ENCODE measurements at places on chromosomes 16 and 17. TPM values are rescaled to one million over a fixed set of nuclear protein-coding genes. Genes with fewer than 3 reads are reported as not detected.
A peak's percentile ranks its signal among the peaks of the same experiment; 100 is the strongest.

Gene PNMT
- total RNA-seq, result not detected

Gene TBL3
- total RNA-seq, result 31.8 TPM

Gene CD300LG
- total RNA-seq, result not detected

Gene TK1
- total RNA-seq, result 141 TPM

Gene TMC8
- total RNA-seq, result 0.28 TPM

Gene PRSS22
- not detected for total RNA-seq

DNA sequence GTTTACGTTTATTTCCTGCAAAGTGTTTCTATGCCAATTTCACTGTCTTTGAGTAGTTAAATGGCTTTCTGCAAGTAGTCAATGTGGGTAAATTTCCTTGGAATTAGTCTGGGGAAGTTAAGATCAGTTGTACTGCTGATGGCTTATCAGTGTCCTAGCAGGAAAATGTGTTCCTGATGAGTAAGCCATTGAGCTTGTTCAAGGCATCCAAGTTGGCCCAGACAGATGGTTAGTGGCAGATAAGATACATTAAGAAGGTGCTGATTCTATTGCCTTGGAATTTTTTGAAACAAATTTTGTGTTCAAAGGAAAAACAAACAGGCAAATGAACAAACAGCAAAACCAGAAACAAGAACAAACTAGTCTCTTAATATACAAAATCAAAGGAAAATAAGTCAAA, 258.4 kb downstream of the MAP2K6 start:
- no peak for DNase-seq

- DNase-seq, result no peak
These were observed 18.1 kb upstream of the C16orf87 start for GRCh38 chr16:46848768-46849764.

GRCh38 chr17:65000798-65001197, 55.7 kb downstream of the GNA13 start:
- no peak for DNase-seq

DNA sequence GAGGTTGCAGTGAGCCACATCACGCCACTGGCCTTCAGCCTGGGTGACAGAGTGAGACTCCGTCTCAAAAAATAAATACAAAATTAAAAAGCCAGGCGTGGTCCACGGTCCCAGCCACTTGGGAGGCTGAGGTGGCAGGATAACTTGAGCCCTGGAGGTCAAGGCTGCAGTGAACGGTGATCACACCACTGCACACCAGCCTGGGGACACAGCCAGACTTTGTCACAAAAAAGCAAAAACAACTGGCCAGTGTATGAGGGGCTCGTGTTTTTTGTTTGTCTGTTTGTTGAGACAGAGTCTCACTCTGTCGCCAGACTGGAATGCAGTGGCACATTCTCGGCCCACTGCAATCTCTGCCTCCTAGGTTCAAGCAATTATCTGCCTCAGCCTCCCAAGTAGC, 1.2 kb upstream of the UBB start:
- DNase-seq, result no peak

GRCh38 chr17:74764751-74765286, 11.3 kb downstream of the NAT9 start:
- no peak for DNase-seq

- no peak for DNase-seq
These were observed 7.4 kb upstream of the SCIMP start for GRCh38 chr17:5241861-5242671.

GRCh38 chr16:87835882-87836331, 33.4 kb downstream of the SLC7A5 start:
- no peak for DNase-seq

DNA sequence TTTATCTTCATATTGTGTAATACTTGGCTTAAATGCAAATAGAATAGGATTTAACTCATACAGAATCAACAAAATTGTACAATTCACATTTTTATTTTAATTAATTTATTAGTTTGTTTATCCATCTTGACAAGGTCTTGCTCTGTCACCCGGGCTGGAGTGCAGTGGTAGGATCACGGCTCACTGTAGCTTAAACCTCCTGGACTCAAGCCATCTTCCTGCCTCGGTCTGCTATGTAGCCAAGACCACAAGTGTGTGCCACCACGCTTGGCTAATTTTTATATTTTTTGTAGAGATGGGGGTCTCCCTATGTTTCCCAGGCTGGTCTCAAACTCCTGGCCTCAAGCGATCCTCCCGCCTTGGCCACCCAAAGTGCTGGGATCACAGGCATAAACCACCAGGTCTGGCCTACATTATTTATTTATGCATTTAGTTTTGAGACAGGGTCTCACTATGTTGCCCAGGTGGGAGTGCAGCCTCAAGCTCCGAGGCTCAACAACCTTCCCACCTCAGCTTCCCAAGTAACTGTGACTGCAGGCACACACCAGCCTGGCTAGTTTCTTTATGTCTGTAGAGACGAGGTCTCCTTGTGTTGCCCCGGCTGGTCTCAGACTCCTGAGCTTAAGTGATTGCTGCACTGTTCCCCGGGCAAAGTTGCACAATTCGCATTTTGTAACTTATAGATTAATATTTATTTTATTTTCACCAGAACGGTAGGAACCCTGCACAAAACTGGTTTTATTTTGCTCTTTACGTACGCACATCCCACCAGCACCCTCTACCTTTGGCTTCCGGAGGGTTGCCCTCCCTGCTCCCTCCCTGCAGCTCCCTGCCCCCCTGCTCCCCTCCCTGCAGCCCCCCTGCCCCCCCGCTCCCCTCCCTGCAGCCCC, 4.9 kb downstream of the DPEP1 start:
- no peak for DNase-seq

DNA sequence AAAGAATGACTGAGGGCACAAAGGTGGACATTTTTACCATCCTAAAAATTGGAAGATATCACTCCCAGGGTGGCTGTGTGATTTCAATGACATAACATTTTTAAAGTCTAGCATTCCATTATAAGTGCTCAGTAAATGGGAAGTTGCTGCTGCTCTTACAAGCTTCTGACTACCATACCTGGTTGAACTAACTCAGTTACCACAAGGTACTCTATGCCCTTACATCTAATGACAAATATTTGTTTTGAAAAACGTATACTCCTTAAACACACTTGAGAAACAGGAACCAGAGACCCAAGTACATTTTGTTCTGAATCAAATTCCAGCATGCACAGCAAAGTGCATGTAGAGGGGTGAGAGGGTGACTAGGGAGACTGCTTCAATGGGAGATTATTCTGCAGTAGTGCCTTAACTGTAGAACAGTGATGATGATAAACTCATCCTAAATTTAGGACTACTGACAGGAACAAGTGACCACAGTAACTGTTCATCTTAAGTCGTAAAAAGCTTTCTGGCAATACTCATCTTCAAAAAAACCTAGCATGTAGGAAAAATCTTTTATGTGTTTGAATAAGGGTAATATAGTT, 83.5 kb downstream of the KANSL1 start:
- DNase-seq, result no peak

DNA sequence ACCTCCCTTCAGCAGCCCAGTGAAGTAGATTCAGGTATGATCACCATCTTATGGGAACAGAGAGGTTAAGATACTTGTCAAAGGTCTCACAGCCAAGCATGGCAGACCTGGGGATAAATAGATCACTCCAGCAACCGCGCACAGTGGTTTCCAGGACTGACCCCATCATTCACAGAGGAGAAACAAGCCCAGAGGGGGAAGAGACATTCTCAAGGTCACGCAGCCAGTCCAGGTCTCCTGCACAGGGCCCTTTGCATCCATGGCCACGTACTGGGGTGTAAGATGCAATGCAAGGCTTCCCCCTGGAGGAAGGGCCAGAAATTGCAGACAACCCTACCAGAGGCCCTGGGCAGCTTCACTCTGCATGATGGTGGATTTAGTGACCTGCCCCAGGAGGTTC, 19.9 kb downstream of the TLE7 start:
- DNase-seq, result peak; percentile 13

- DNase-seq, result peak; percentile 78
These were observed 2.9 kb downstream of the PHOSPHO1 start for GRCh38 chr17:49227436-49228261.

DNA sequence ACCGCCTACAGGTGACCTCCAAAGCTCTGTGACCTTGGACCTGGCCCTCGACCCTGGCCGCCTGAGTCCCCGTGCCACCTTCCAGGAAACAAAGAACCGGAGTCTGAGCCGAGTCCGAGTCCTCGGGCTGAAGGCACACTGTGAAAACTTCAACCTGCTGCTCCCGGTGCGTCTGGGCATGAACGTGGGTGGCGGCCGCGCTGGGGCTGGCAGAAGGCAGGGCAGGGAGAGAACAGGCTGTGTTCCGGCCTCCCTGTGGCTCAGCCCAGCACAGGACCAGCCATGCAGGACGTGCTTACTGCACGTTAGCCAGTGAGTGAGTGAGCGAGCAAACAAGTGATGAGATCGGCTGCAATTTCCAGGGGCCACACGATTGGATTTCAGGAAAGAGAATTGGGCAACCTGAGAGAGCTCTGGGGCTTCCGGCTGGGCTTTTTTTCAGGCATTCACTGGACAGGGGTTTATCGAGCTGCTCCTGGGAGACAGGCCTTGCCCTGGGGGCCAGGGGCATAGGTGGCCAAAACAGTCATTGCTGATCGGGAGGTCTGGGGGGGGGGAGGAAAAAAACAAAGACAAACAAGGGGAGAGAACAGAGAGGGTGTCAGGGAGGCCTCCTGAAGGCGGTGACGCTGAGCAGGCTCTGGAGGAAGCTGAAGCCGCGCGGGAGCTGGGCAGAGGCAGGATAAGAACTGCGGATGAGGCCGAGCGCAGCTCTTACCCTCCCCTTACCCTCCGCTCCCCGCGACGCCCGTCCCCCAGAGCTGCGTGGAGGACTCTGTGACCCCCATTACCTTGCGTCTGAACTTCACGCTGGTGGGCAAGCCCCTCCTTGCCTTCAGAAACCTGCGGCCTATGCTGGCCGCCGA, 16.9 kb downstream of the ITGAX start:
- DNase-seq, result no peak

GRCh38 chr17:50267074-50267841, 7.0 kb upstream of the TMEM92 start:
- DNase-seq, result no peak

DNA sequence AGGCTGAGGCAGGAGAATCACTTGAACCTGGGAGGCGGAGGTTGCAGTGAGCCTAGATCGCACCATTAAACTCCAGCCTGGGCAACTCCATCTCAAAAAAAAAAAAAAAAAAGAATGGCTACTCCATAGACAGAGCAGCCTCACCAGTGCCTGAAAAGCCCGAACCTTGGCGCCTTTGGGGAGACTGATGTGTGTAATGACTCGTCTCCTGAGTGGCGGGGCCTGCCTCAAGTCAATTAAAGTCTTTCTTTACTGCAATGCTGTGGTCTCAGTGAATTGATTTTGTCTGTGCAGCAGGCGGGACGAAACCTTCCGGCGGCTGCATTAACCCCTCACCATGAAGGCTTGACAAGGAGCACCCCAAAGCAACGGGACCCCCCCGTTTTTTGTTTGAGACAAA, 3.5 kb upstream of the UQCC4 start:
- no peak for DNase-seq

DNA sequence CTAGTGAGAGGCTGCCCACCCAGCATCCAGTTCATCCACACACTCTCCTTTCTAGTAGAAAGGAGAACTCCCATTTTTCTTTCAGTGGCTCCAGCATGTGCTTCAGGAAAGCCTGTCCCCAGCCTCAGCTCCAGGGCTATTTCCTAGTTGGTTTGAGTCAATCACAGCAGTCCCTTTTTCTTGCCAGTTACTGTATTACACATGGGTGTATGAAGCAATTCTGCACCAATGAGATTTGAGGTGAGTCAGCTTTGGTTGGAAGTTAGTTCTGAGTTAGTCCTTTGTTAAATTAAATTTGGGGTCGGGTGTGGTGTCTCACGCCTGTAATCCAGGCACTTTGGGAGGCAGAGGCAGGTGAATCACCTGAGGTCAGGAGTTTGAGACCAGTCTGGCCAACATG, 24.8 kb downstream of the RAD51D start:
- peak; percentile 17 for DNase-seq

DNA sequence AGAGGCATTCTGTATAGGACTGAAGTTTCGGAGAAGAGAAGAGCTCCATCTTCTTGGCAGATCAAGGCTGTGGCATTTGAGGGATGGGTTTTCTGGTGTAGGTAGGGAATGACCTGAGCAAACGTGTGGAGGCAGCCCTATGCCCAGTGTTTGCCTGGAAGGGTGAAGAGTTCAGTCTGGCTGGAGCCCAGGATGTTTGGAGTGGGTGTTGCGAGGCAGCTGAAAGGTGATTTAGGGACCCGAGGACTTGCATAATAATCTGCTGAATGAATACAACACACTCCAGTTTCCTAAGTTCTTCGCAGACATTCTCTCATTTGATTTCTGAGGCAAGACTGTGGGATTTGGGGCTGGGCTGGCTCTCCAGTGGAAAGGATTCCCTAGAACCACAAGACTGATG, 186.2 kb downstream of the CYLD start:
- DNase-seq, result no peak

GRCh38 chr16:66020642-66021041, 345.8 kb upstream of the CDH5 start:
- no peak for DNase-seq

- no peak for DNase-seq
These were observed 16.4 kb downstream of the SAP30BP start for GRCh38 chr17:75683583-75683982.

DNA sequence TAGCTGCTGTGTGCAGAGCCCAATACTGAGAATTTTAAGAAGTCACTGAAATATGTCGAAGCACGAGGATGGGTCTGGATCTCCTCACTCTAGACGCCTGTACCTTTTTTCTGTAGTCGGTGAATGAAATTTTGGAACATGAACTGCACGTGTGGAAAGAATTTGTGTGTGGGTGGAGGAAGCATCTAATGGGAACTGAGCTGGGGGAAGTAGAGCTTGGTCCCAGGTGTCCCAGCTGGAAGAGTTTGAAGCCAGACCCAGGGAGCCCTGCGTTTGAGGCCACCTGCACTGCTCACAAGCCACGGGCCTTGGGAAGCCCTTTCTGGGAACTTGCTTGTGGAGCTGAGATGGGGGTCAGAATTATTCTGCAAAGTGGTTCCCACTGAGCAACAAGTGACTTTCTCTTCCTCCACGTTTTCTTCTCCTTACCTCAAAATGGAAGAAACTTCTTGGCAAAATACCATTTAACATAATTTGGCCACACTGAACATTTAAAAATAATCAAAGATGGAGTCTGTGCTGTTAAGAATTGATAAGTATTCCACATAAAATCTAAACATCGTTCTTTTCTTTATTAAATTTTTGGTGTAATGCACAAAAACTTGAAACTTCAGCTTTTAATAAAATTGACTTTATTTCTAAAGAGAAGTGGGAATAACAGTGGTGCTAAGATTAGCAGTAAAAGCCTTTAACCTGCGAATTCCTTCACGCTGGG, 163.8 kb downstream of the PRKCA start:
- DNase-seq, result no peak

GRCh38 chr17:74424117-74424516, 7.8 kb upstream of the GPRC5C start:
- DNase-seq, result no peak

Measured in SJCRH30 (cell line).